Left ventricle myocardium inferior (tissue), 1 donor: ENCODE measurements at places on chromosomes 1 and 21.

DNA sequence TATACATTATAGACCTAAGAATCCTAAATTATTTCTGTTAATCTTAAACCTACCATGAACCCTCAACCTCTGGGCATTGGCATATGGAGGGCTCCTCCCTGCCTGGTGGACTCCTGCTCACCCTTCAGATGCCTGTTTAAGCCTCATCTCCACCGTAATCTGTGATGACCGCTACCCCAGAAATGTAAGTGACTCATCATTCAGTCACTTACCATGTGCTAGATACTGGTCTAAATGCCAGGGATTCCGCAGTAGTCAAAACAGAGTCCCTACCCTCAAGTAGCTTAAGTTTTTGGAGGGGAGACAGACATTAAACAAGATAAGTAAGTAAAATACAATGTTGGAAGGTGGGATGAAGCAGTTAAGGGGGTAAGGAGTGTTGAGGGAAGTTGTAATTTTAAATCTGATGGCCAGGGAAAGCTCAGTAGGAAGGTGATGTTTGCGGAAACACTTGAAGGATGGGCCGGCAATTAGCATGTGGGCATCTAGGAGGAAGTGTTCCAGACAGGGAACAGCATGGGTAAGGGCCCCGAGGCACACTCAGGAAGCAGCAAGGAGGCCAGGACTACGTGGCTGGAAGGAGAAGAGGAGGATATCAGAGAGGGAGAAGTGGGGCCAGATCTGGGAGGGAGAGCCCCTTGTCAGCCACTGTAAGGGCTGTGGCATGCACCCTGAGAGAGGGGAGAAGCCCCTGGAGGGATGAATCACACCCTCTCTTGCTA lies 141.7 kb upstream of the HOOK1 start:
- no peak for DNase-seq

DNA sequence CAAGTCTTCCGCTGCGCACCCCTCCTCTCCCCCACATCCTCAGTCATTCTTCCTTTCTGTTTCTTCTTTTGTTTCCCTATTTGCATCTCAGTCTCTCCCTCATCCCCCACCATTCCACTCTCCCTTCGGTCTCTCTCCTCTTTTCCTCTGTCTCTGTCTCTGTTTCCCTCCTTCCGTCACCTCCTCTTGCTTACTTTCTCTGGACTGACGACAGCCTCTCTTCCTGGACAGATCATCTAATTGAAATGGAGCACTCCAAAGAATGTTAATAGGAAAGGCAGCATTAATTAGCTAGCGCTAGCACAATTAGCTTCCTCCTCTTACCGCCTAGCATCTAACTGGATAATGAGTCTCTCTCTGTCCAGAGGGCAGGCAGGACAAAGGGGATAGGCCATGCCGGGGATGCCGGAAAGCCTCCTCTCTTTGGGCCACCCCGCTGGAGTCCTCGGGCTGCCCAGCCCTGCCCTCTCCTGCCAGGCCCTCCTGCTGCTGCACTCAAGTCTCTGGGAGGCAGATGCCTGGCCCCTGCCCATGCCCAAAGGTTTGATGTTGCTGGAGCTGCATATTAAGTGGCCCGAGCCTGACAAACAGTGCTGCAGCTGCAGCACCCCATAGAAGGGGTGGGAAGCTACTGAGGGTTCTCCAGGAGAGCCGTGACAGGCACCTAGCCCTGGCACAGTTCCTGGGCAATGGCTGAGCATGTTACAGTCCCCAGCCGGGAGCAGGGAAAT lies 20.8 kb downstream of the DISP3 start:
- no peak for DNase-seq

GRCh38 chr1:201982623-201983379 lies at the start of gene RNPEP:
Gene RNPEP, plus strand, starts transcription at chr1:201982648. Its CDS starts 19 bp downstream, at chr1:201982667.
- DNase-seq = peak; percentile 80

DNA sequence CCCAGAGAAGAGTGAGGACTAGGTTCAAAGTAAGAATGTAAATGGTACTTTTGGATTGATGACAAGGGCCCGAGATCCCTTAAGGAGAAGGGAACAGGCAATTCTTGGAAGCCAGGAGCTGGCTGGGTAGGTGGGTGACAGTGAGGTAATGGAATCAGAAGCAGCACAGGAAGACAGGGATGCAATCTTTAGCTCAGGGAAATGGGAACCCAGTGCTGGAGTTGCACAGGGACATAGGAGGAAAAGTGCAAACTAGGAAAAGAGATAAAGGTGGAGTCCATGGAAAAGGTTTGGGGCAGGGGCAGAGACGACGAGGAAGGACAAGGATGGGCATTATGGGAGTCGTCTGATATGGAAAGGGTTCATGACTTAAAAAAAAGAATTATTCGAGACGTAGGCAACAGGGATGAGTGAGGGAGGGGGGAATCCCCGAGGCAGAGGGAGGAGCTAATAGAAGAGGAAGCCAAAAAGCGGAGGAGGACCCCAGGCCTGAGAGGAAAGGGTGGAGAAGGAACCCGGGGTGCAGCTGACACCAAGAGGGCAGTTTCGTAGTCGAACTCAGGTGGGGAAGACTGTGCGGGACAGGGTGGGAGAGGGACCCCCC lies 495 bp downstream of the PI4KB start:
- peak; percentile 47 for DNase-seq

DNA sequence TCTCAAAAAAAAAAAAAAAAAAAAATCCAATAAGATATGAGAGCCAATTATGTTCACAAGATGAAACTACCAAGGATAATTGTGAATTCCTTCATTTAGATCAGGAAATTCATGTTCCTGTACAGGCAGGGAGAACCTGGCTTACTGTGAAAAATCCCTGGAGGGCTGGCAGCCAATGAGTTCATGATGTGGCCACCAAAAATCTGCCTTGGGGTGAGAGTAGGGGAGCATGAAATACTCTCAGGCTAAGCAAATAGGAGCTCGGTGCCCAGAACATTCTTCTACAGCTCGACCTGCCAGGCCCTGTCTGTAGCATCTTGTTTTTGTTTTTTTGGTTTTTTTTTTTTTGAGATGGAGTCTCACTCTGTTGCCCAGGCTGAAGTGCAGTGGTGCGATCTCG lies 50.1 kb downstream of the PIK3CD start:
- DNase-seq = no peak

DNA sequence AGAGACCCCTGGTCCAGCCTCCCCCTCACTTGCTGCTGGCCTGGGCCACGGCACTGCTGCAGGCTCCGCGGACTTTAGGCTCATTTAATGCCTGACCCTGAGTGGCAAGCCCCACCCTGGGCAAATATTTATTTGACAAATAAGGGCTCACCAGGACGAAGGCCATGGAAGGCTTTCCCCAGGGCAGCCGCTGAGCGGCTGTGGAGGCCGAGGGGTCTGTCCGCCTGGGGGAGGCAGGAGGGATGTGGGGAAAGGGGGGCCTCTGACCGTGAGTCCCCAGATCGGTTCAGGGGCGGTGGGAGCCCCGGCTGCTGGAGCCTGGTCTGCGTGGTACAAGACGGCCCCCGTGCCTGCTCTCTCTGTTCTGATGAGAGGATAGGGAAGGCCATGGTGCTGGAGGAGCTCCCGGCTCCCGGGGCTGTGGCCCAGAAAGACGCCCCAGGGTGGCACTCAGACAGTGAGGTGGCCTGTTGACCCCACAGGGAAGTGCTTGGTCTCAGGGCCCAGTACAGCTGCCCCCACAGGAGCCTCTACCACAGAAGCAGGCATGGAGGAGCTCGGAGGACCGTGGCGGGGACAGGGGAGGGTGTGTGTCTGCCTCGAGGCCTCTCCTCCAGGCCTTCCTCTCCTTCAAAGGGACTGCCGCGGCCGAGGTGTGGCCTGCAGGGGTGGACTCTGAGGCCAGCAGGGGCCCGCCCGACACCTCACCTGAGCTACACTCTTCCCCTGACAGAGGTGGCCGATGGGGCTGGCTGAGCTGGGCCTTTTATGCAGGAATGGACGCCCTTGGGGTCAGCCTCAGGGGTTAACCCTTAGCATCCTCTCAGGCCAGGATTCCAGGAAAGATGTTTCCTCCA lies 9.1 kb upstream of the C1orf159 start:
- DNase-seq = no peak

- DNase-seq = no peak
Measured at GRCh38 chr1:10830961-10831668, 34.7 kb upstream of the CASZ1 start.

DNA sequence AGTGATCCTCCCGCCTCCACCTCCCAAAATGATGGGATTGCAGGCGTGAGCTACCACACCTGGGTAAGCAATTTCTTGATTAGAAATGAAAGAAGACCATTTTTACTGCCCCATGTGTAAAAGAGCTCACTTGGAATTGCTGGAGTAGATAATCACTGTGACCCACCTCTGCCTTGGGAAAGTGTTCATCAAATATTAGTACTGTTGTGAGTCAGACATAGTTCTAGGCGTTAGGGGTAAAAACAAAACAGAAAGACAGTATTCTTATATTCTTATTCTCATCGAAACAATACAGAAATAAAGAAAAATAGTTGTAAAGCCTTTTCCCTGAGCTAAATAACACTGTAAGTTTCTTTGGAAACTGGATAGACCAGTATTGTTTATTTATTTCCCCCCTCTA lies 36.2 kb downstream of the CELF3 start:
- DNase-seq = no peak

- DNase-seq = peak; percentile 85
Measured at GRCh38 chr21:37072274-37072987, 440 bp downstream of the PIGP start.

GRCh38 chr1:89170170-89171066 lies 5.4 kb downstream of the GBP7 start:
- DNase-seq = no peak

DNA sequence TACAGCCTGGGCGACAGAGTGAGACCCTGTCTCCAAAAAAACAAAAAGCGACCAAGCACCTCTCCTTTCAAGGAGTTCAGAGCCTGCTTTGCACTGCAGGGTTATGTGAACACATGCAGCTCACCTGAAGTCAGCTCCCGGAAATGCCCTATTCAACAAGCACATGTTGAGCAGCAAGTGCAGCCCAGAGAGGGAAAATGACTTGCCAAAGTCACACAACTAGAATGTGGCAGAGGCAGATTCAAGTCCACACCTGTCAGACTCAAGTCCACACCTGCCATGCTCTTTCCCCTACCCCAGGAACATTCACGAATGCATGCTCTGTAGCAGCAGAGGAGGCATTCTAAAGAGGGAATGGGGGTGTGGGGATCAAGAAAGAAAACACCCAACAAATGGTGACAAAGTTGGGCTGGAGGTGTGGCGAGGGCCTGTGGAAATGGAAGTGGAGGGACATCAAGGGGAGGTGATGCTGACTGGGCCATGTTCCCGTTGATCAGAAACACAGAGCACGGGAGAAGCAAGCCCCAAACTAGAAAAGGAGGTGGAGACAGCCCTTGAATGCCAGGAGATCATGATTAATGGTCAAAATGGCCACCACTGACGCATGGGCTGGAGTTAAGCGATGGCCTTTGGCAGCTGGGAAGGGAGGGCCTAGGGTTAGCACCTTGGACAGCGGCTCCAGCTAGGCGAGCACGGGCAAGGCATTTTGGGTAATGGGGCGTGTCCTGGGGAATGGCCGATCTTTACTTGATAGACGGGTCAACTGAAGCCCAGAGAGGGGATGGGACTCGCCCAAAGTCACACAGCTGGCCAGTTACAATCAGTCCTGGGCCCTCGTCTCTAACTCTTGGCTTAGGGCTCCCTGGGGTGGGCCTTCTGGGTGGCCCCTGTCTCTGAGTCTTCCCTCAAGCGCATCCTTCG lies 21.5 kb downstream of the RAP1GAP start:
- DNase-seq = no peak

DNA sequence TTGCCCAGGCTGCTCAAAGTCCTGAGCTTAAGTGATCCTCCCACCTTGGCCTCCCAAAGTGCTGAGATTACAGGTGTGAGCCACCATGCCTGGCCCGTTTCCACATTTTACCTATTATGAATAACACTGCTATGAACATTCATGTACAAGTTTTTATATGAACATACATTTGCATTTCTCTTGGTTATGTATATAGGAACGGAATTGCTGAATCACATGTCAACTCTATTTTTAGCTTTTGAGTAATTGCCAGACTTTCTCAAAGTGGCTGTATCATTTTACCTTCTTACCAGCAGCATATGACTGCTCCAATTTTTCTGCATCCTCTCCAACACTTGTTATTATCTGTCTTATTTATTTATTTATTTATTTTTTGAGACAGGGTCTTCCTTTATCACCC lies 2.7 kb downstream of the SPATA21 start:
- DNase-seq = no peak

GRCh38 chr21:45994759-45995685 lies 13.5 kb downstream of the COL6A1 start:
- DNase-seq = peak; percentile 11

DNA sequence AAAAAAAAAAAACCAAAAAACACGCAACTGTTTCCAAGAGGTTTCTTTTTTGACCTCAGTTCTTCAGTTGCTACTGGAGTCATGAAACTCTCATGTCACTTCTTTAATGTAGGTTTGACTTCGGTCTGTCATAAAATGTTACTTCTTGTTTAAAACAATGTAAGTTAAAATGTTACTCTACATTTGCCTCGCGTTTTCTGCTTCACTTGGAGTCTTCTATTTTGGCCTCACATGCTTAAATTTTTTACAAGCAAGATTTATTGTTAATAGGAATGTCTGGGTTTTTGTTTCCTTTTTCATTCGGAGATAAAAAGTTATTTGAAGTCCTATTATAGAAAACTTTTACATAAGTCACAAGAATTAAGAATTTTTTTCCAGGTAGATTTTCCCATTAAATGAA lies 880.2 kb downstream of the LTN1 start:
- DNase-seq = no peak

- no peak for DNase-seq
Measured at GRCh38 chr1:51417496-51418383, 87.4 kb upstream of the TTC39A start.

DNA sequence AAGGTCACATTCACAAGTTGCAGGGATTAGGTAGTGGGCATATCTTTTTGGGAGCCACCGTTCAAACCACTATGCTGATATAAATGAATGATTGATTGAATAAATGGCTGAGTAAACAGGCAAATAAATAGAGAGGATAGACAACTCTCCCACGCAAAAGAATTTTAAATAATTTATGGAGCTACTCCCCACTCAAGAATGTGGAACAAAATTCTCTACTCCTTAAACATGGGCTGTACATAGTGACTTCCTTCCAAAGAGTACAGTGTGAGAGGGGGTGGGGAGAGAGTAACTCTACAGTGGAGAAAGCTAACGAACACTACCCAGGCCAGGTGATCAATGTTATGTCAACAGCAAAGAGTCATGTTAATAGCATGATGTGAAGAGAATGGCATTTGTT lies 40.7 kb downstream of the KRTAP19-8 start:
- DNase-seq = no peak

- DNase-seq = no peak
Measured at GRCh38 chr1:154220970-154221277, 169 bp downstream of the UBAP2L start.

DNA sequence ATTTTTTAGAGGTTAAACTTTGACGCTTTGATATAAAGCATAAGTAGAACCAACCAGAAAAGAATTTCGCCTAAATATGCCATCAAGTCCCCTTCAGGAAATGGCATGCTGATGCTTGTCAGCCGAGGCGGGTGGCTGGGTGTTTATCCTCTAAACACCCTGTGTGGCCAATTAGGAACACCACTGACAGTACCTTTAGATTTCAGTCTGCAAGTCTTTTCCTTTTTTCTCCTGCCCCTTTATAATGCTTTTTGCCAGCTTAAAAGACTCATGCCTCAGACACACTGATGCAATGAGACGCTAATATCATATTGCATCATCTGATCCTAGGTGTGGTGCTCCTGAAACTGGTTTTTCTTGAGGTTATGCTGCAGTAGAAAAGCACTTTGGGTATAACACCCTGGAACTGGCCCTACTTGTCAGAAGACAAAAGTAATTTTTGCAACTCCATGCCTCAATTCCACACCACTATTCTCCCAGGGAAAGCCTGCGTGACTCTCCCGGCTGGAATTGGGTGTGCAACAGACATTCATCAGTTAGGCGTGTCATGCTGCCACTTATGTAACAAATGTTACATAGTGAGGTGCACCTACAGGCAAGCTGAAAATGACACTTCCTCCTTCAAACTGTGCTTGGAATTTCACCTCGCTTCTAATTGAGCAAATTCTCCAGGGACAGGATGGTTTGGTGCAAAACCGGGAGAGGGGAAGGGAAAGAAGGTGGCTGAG lies 2.0 kb upstream of the RCC2 start:
- no peak for DNase-seq
